Testis (tissue), 5 donors: ENCODE measurements at places on chromosomes 3 and 15.

DNA sequence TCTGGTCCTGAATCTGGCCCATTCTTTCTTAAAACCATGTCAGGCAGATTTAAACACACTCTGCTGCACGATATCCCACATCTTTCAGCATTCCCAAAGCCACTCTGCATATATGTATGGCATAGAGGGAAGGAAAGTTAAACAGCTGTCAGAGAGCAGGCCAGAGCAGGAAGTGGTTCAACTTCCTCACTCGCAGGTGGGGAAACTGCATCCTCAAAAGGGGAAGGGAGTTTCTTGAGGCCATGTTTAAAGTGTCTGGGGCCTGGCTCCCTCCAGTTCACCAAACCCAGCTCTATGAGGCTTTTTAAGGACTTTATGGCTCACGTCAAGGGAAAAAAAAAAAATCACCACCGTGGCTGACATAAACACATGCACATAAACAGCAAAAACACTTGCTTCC is 123.1 kb downstream of the OPA1 start:
- DNase-seq, result no peak

GRCh38 chr15:50260969-50261496 is 4.5 kb downstream of the HDC start:
- no peak for DNase-seq

DNA sequence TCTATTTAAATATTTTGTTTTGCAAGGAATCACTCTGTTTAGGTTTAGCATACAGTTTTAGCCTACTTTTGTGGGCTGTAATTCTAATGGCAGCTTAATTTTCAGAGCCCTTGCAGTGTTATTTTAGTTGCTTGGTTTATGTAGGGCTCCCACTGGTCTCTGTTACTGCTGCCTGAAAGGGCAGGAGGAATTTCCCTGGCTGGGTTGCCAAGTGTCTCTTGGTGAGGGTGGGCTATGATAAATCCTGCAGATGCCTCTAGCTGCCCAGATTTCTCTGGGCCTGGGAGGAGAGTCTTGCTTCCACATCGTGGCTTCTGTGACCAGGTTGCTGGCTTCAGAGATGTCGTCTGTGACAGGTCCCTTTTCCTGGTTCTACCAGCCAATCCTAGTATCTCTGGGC is 36.2 kb downstream of the ILDR1 start:
- no peak for DNase-seq

GRCh38 chr3:27326629-27327545 is 42.3 kb downstream of the NEK10 start:
- peak; percentile 39 for DNase-seq

DNA sequence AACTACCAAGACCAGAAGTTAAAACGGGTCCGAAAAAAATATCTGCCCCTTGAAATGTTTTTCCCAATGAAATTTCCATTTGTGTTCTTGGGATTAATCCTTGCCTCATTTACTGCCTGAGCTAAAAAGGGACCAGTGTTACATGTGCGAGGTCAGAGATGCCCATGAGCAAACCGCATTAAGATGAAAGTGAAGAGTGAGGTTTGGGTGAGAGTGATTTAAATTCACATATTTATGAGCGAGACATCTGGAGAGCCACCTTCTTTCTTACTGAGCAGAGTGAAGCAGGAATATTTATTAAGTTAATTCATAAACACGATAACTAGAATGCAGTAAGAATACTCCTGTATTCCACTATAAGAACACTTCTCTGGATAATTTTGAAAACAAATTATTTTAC is 41.3 kb downstream of the SRP14 start:
- no peak for DNase-seq

DNA sequence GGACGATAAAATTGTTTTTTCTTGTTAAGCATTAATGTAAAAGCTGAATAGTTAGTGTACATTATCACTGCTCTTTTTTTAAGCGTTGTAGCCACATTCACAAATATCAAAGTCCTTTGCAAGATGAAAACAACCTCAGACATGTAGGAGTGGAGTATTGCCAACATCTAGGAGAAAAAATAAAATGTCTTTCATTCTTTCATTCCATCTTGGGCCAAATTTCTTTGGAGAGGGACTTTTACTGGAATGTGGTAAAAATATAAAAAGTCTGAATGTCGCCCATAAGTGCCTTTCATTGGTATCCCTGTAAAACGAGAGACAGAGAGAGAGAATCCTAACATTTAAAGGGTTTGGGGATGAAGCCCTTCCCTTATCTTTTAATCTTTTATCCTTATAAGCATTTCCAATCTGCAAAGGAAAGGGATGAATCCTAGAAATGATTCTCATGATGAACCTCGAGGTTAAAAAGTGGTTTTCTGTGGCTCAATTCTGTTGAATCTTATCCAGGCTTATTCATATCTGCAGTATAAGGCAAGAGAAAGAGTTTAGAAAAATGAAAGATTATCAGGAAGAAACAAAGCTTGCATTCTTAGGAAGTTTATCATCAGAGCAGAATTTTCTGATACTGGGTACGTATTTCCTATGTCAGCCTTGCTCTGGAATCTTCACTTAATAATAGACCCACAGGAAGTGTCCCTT is 1031.7 kb downstream of the MCTP2 start:
- DNase-seq, result no peak

GRCh38 chr3:191753196-191753595 is 292.2 kb downstream of the PYDC2 start:
- no peak for DNase-seq
